Activated T-helper 1 cell treated with anti-CD3 and anti-CD28 coated beads, Interleukin-12 subunit alpha, Interleukin-12 subunit beta, Interleukin-2, Interleukin-4 antibody, amounts not matched to agents 30 ng/mL and 10 ng/mL and 1 ng/mL, durations not matched to agents 14 hours and 24 hours and 36 hours (primary cell): ENCODE measurements at places on chromosomes 1 and 21.

GRCh38 chr1:25816112-25816718 is 3.5 kb upstream of the MTFR1L start:
- no peak for DNase-seq

GRCh38 chr1:192826791-192827546 is 18.1 kb downstream of the RGS2 start:
- DNase-seq: no peak

- DNase-seq: peak; percentile 55
Observed at GRCh38 chr1:43565600-43566360, 35.1 kb downstream of the PTPRF start.

- no peak for DNase-seq
Observed at GRCh38 chr1:221117133-221117532, 237.9 kb downstream of the HLX start.

- no peak for DNase-seq
Observed at GRCh38 chr1:183911285-183911684, 106.4 kb downstream of the RGL1 start.

GRCh38 chr1:53593758-53594380 is 134.7 kb downstream of the DMRTB1 start:
- DNase-seq: no peak

- DNase-seq: no peak
Observed at GRCh38 chr1:223140611-223141405, 2.2 kb downstream of the TLR5 start.

DNA sequence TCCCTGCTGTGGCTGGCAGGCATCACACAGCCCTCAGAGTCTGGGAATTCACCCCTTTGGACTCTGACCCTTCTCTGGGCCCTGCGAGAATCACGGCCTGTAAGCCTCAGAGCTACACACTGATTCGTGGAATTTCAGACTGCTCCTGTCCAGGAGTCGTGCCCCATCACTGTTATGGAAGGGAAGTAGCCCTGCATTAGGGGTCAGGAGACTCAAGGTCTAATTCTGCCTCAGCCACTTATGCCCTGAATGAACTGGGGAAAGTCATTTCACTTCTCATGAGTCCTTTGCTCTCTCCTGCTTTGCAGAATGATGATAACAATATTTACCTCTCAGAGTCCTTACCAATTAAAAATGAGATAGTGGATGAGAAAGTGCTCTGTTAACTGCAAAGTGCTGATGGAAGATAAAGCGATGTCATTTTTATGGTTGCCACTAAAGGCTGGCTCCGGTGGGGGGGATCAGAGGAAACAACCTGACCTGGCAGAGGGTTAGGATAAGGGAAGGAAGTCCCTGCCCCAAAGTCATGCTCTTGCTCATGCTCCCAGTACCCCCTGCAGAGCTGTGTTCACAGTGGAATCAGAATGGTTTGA is 148.6 kb upstream of the CD34 start:
- no peak for DNase-seq

GRCh38 chr1:189500778-189501177 is 976.9 kb downstream of the BRINP3 start:
- no peak for DNase-seq

GRCh38 chr1:203099805-203100515 is 14.1 kb upstream of the MYOG start:
- no peak for DNase-seq

DNA sequence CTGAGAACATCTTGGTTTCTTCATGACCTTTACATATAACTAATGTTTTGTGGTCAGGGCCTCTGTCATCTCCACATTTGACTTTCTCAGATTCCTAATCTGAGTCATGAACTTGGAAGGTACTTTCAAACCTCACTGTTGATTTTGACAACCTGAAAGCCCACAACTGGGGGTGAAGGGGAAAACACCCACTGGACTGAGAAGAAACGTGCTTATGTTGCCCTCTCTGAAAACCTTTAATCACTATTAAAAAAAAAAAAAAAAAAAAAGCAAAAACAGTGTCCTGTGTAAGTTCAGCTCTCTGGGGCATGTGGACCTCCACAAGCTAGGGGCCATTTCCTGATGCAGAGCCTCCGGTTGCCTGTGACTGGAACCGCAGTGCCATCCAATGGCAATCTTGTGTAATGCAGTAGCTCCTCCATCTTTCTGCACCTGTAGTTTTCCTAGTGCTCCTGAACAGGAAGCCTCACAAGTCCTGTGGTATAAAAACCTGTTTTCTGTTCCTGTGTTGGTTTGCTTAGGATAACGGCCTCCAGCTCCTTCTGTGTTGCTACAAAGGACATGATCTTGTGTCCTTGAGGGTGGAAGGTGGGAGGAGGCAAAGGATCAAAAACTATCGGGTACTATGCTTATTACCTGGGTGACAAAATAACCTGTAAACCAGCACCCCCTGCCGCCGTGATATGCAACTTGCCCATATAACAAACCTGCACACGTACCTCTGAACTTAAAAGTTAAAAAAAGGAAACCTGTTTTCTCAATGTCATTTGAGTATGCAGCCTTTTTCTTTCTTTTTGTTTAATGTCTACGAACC is 124.5 kb downstream of the ZNF648 start:
- peak; percentile 8 for DNase-seq

DNA sequence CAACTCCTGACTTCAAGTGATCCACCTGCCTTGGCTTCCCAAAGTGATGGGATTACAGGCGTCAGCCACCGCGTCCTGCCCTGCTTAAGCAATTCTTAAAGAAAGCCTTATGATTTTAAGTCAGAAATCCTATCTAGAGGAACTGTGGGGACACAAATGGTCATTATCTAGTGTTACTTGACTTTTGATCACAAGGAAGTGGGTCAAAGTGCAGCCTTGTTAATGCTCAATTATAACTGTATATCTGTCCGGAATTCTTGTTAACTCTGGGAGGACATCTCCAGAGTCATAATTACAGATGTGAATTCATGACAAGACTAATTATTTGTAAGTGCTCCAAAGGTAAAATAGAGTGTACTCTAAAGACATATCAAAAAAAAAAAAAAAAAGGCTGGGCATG is 76.9 kb upstream of the PUM1 start:
- DNase-seq: no peak

GRCh38 chr1:227888404-227889046 is 59.2 kb downstream of the WNT9A start:
- DNase-seq: no peak

- no peak for DNase-seq
Observed at GRCh38 chr1:66270119-66270812, 263.7 kb upstream of the SGIP1 start.

DNA sequence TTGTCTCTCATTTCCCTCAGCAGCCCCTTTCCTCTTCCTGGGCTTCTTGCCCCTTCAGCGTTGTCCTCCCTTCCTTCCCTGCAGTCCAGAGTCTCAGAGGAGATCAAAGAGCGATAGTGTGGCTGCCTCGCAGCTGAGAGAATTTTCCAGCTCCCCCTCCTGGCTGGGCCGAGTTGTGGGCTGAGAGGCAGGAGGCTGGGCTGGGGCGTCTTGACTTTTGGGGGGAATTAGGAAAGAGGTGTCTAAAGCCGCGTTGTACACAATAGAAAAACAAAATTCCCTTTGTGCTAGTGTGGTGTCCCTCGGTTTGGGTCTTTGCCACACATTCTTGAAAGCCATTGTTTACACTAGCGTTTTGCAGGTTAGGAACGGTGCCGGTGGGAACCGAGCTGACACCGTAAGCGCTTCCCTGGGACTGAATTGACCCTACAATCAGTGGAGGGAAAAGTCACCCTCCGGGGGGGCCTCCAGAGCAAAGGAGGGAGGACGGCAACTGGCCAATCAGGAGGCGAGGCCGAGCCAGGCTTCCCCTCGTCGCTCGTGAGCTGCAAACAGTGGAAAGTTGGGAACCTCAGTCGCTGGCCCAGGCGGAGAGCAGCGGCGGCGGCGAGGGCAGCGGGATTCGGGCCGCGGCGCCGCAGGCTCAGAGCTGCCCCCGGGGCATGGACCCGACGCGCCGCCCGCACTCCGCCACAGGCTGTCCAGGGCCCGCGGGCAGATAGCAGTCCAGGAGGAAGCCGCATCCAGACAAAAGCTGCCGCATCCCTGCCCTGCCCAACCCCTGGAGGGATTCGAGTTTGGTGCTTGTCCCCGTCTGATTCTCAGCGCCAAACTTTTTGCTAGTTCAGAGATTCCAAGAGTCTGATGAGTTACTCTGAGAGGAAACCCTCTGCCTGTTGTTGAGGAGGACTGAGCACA is at the start of gene HMCN1:
TSS of gene HMCN1 (plus strand) at position 574 of the 918 bp plus-strand sequence. CDS start 389 bp downstream, outside the sequence.
- peak; percentile 9 for DNase-seq

DNA sequence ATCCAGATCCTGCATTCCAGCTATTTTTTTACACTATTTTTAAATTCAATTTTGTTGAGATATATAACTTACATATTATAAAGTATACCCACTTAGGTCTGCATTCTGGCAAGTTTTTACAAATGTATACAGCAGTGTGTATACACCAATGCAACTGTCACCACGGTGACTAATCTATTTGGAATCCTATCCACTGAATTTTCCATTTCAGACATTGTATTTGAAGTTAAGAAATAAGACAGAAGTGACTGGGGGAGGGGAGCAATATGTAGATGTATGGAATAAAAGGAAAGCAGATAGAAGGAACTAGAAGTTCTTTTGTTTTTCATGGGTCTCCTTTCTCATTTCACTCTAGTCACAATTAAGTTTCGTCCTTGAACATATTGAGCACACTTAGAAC is 431.5 kb upstream of the CHRM3 start:
- no peak for DNase-seq

DNA sequence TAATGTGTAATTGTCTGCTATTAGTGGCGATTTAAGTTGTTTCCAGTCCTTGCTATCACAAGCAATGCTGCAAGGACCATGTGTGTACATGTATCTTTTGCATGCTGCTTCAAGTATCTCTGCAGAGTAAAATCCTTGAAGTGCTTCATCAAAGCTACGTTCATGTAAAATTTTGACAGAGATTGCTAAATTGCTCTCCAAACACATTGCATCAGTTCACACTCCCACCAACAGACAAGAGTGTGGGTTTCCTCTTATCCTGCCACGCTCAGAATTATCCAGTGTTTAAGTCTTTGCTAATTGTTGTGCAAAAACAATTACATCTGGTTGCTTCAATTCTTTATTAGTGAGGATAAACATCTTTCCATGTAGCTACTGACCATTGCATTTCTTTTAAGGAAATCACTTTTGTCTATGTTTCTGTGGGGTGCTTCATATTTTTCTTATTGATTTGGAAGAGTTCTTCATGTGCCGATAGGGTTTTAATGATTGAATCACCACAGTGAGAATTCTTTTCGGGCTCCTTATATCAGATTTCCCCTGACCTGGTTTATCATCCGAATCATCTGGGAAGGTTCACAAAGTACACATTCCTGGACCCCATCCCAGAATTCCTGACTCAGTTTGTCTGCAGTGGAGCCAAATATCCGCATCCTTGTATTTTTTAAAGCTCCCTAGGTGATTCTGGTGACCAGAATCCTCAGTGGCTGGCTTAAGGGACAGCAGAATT is 56.3 kb upstream of the GALNT2 start:
- no peak for DNase-seq

GRCh38 chr1:216458812-216459211 is 35.6 kb upstream of the USH2A start:
- DNase-seq: no peak

GRCh38 chr1:40014812-40015594 is 25.5 kb upstream of the CAP1 start:
- no peak for DNase-seq

- DNase-seq: no peak
Observed at GRCh38 chr1:241821363-241821762, 26.6 kb upstream of the EXO1 start.

DNA sequence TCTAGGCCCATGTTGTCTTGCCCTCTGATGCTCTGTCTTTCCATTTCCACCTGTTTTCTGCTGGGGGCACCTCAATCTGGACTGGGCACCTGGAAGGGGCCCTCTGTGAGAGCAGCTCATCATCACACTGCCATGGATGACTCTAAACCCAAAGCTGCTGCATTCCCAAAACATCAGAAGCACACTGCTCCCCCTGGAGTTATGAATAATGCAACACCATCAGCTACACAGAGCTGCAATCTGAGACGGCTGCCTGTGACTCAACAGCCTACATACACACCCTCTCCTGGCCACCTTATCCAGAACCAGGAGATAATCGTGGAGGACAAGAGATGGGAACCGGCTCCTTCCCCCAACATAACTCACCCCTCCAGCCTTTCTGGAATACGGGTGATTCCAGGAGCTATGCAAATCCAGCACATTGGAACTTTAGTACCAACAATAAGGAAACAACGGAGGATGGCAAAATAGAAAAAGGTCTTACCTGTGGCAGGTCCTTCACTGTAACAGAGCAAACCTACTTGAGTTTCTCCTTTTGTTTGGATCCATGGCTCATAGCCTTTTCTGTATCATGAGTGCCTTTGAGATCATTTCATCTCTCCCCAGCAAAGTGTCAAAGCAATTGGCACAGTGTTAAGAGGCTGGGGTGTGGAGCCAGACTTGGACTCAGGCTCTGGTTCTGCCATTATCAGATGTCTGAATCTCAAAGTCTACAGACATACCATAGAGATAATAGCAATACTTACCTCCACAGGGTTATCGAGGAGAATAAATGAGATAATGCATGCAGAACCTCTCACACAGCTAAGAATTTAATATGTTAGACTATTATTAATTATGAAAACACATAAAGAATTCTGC is 29.3 kb downstream of the AK2 start:
- peak; percentile 27 for DNase-seq

DNA sequence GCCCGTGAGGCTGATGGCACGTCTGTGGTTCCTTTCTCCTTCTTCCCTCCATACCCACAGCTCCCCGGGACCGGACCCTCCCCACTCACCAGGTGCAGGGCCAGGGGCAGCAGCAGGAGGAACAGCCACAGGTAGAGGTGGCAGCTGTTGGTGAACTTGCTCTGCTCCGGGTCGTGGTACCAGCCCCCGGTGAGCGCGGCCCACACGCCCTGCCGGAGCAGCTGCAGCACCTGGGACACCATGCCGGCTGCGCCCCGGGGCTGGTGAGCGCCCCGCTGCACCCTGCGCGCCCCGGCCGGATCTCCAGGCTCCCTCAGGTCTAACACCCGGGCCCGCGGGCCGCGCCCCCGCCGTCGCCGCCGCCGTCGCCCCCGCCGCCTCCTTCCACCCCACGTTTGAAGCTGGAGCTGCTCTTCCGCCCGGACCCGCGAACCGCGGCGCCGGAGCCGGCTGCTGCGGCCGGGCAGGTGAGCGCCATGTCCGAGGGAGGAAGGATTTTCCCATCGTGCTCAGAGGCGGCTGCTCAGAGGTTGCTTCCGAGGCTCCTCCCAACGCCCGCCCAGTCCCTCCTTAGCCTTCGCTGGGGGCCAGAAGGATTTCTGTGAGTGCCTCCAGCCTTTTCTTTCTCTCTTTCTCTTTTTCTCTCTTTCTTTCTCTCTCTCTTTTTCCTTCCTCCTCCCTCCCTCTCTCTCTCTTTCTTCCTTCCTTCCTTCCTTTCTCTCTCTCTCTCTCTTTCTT is at the start of gene PCNX2:
TSS of gene PCNX2 (minus strand) at position 489 of the 738 bp plus-strand sequence. CDS start at position 242, 247 bp downstream.
- DNase-seq: peak; percentile 54

GRCh38 chr1:201423655-201424054 is 2.1 kb upstream of the TNNI1 start:
- no peak for DNase-seq

DNA sequence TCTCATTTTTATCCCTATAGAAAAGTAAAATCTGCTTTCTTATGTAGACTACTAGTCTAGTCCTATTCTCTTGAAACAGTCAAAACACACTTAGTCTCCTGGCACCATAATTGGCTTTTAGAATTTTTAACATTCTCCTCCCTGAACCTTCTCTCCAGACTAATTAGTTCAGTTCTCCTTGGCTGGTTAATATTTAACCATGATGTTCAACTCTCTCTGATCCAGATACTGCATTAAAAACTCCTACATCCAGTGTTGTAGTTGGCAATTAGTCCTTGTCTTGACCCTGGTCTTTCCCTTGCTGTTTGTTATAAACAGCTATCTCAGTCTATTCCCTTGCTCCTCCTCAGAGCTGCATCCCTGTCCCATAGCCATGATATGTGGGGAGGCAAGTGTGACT is 422.9 kb upstream of the BEND5 start:
- DNase-seq: no peak

- no peak for DNase-seq
Observed at GRCh38 chr1:57066980-57067610, 101.3 kb upstream of the C8B start.
